Osteoblast (primary cell): ENCODE measurements at places on chromosomes 5 and 9. TPM values are rescaled to one million over a fixed set of nuclear protein-coding genes. Genes with fewer than 3 reads are reported as not detected.
A peak's percentile ranks its signal among the peaks of the same experiment; 100 is the strongest.

ANKRD18A gene
- total RNA-seq: under 0.01 TPM in 1 of 2 replicates, not detected in the other

MCTP1 gene
- 5.8 and 6.8 TPM in 2 replicates for total RNA-seq

FOXI1 gene
- not detected in 2 replicates for total RNA-seq

FOXD4L6 gene
- total RNA-seq: under 0.01 TPM in 1 of 2 replicates, not detected in the other

- H3K27ac ChIP-seq: no peak overlapping the region
- H3K4me3 ChIP-seq: no peak overlapping the region
- DNase-seq: peak; percentile 87
- peaks cover 52% of the 10 kb centered on the region for H3K27me3 ChIP-seq
These were observed 4.3 kb upstream of the PITX1 start for GRCh38 chr5:135038205-135038812.

DNA sequence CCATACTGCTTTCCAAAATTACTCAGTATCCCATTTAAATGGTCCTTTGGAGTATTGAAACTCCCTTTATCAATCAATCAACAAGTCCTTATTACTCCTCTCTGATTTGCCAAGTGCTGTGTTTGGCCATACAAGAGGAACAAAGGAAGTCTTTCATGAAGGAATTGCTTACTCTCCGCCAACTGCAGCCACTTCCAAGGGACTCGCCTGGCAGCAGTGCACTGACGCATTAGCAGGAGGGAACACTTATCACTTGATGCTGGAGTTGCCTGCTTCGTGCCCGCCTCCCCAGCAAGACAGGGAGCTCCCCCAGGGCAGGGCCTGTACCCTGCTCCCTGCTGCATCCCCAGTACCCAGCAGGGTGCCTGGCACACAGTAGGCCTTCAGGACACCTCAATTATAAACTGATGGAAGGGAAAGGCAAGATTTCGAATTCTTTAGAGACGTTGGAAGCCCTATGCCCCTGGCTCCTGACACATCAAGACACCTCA, 97.9 kb downstream of the CRB2 start:
- H3K36me3 ChIP-seq: no peaks in the 10 kb centered on the region
- H3K4me3 ChIP-seq: no peak overlapping the region
- H3K4me1 ChIP-seq: no peaks in the 10 kb centered on the region
- no peak for DNase-seq
- no peak overlapping the region for H3K27ac ChIP-seq
- no peaks in the 10 kb centered on the region for H3K27me3 ChIP-seq
